Lung microvascular endothelial cell (primary cell): ENCODE measurements at places on chromosomes 5 and 9. TPM values are rescaled to one million over a fixed set of nuclear protein-coding genes. Genes with fewer than 3 reads are reported as not detected.

GRCh38 chr5:127958421-127959011, 125.0 kb upstream of the SLC12A2 start:
- DNase-seq = peak; percentile 57

GRCh38 chr5:31357038-31357437, 163.6 kb downstream of the CDH6 start:
- DNase-seq = no peak

GRCh38 chr5:155049569-155050383, 36.2 kb downstream of the KIF4B start:
- DNase-seq = peak; percentile 48

Gene NR2F1-AS1
- 16.1 and 29.8 TPM in 2 replicates for total RNA-seq

Gene EGFL7
- 330 and 384 TPM in 2 replicates for total RNA-seq

Gene OLFML2A
- 1.3 and 2.2 TPM in 2 replicates for total RNA-seq

Gene GTF3C4
- total RNA-seq = 9.4 and 9.9 TPM in 2 replicates
